DMS79 (cell line): ENCODE measurements at places on chromosomes 3 and 15.

DNA sequence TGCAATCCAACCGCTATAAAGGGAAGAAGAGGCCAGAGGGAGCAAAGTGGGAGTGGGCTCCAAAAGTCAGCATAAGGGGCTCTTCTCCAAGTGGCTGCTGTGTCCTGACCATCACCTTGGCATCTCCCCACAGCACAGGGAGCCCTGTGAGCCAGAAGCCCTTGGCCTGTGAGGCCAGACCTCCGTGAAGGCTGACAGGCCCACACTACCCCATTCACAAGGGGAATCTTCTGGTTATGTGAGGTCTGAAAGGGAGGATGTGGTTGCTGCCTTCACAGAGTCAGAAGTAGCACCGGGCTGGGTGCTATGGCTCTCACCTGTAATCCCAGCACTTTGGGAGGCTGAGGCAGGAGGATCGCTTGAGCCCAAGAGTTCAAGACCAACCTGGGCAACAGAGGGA lies 2.6 kb upstream of the ULK3 start:
- DNase-seq = no peak

- no peak for DNase-seq
Measured at GRCh38 chr15:57158997-57159668, 217.2 kb upstream of the CGNL1 start.

DNA sequence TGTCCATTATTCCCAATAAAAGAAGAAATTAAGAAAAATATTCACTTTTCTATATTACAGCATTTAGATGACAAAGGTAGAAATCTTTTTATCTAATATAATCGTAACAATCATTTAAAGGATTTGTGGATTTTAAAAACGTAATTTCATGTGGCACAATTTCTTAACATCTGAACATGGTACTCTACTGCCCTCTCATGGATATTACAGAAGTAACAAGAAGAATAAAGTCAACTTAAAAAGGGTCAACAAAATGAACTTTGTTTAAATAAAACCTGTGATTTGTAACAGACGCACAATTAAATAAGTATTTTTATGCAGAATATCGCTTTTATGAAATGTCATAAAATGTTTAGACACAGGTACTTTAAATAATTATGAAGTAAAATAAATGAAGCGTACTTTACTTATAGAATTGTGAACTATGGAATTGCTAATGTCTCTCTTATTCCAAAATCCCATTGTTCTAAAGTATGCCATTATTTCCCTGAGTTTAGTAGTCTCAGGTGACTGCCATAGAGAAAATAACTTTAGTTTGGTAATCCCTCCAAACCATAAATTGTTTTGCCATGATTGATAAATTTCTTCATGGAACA lies 366.8 kb upstream of the ZNF385D start:
- DNase-seq = no peak

GRCh38 chr15:39786447-39787056 lies 3.9 kb upstream of the FSIP1 start:
- peak; percentile 34 for DNase-seq

- DNase-seq = peak; percentile 43
Measured at GRCh38 chr3:133535971-133536881, 37.3 kb upstream of the CDV3 start.

DNA sequence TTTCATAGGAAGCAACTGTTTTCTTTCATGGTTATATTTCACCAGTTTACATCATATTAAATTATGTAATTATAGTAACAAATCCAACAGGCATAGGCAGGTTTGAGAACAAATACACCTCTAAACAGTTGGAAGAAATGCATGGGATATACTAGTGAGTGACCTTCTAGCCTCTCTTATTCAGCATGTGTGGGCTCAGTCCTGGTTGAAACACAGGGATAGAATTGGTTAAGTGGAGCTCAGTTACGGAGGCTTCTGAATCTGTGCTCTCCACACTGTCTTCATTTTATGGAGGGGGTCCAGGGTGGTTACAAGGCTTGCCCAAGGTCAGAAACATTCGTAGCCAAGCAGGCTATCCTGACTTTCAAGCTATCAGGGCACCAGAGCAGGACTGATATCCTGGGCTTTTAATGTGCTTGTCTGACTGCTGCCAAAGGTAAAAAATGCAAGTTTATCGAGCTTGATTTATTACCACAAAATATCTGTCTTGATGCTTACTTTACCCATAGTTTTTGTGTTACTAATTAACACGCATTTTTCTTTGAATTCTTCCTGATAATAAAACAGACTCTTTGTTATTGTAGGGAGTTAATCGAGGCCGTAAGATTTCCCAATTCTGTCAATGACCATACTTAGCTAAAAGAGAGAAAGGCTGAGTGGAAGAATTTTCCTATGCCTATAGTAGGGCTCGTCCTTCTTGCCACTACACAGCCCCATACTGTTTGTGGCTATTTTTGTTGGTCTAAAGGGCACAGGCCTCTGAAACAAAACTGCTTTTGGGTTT lies 89.6 kb downstream of the FILIP1L start:
- DNase-seq = no peak

DNA sequence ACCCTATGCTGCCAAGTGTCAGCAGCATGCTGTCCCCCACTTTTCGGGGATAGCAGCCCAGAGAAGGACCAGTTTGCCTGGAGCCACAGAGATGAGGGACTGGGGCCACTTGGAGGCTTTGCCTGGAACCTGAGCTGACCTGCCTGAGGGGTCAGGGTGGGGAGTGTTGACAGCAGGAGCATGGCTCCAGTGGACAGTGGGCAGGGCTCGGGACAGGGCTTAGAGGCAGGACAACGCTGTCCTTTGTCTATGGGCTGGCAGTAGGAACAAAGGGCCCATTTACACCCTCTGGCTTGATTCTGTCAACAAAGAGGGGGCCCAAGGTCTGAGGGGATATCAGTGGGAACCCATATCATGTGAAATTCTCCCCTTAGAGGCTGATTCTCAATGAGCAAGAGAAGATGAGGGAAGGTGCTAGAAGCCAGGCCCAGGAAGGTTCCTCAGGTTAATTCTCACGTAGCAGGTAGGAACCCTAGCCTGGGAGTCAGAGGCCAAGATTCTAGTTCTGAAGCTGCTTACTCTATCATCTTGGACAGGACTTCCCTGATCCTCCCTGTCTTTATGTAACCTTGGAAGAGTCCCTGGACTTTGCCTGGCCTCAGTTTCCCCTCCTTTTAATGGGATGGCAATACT lies 29.7 kb upstream of the HHATL start:
- DNase-seq = no peak

DNA sequence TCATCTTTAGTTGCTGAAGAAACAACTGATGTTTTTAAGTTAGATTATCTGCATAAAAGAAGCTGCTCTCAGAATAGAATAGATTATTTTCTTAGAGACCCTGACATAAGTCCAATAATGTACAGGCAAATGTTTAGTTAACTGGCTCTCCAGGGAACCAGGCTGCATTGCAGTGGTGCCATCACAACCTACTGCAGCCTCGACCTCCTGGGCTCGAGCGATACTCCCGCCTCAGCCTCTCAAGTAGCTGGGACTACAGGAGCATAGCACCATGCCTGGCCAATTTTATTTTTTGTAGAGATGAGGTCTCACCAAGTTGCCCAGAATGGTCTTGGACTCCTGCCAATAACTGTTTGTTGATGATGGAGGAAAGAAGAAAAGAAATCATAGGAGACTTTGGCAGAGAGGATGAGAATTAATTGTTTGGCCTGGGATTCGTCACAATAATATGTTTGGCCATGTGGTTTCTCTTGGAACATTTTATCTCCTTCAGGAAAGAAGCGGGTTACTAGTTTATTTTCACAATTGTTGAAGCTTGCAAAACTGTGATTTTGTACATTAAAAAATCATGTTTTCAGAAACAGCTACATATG lies 429.2 kb downstream of the CADM2 start:
- DNase-seq = no peak

GRCh38 chr15:40981186-40981585 lies 27.9 kb downstream of the CHAC1 start:
- DNase-seq = no peak

GRCh38 chr3:9638155-9638554 lies 11.2 kb upstream of the MTMR14 start:
- DNase-seq = no peak

- no peak for DNase-seq
Measured at GRCh38 chr15:89030311-89030710, 57.9 kb upstream of the ABHD2 start.

GRCh38 chr3:134059035-134059601 lies 29.4 kb upstream of the SLCO2A1 start:
- DNase-seq = peak; percentile 3

DNA sequence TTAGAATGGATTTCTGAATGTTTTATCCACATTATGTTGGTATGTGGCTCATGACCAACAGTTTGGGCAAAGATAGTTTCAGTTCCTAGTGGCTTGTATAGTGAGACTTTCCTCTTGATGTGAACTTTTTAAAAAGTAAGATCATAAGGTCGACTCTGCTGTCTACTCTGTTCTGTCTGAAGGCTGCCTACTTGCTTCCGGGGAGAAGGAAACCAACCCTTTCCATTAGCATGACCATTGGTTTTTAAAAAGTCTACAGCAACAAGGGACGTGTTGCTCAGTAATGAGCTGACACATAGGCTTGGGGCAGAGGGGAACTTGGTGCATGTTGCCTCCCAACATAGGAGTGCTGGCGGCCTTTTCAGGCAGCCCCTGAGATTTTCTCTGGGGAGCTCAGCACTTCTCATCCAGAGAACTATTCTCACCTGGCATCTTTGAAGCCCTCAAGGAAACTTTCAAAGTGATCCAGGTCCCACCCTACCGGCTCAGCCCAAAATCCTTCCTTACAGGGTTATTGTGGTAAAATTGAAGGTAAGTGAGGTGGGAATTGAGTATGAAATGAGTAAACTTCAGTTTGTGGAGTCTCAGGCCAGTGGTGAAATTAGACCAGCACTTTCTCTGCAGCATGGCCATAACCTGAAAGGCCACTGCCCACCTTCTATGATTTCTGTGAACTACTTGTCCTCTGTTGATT lies 30.6 kb downstream of the PSMD6 start:
- DNase-seq = no peak

GRCh38 chr15:66071160-66071920 lies 182.2 kb downstream of the MEGF11 start:
- no peak for DNase-seq

DNA sequence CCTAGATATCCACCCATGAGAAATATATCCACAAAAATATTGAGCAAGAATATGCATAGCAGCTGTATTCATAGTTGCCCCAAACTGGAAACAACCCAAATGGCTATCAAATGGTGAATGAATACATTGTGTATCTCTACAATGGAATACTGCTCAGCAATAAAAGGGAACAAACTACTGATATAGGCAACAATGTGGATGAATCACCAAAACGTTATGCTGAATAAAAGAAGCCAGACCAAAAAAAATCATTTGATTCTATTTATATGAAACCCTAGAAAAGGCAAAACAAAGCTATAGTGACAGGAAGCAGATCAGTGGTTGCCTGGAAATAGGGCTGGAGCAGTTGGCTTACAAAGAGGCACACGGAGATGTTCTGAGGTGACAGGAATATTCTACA lies 15.5 kb upstream of the CMTM7 start:
- DNase-seq = no peak

GRCh38 chr3:78052746-78053145 lies 1012.8 kb downstream of the ROBO2 start:
- DNase-seq = no peak

- no peak for DNase-seq
Measured at GRCh38 chr3:139280027-139280671, 63.7 kb upstream of the MRPS22 start.

GRCh38 chr15:84823282-84823878 lies 6.2 kb downstream of the ALPK3 start:
- no peak for DNase-seq

DNA sequence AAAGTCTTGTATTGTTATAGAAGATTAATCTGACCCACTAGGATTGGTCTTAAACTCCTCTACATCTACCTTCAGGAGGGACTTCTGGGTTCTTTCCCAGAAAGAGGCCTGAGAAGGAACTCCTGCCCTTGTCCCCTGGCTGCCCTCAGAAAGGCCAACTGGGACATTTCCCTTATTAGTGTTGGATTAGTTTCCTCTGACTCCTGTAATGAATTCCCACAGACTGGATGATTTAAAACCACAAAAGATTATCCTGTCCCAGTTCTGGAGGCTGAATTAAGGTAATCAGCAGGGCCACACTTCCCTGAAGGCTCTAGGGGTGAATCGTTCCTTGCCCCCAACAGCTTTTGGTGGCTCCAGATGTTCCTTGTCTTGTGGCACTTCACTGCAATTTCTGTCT lies 102.8 kb upstream of the NMNAT3 start:
- no peak for DNase-seq

- no peak for DNase-seq
Measured at GRCh38 chr3:63069806-63070475, 194.7 kb upstream of the CADPS start.

DNA sequence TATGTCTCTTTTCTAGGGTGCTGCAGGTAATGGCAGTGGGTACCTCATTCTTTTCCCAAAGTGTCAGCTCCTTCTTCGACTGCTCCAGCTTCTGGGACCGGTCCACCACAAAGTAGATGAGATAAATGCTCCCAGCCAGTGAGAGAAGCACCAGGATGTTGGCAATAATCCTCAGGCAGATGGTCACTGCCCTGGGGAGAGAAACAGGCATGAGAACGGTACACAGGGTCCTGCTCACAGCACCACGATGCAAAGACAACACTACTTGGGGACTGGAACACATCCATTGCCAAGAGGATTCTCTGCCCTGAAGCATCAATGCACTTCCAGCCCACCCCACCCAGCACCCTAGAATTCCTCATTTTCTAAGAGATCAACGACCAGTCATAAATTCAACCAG lies 22.4 kb downstream of the TMC3 start:
- no peak for DNase-seq

DNA sequence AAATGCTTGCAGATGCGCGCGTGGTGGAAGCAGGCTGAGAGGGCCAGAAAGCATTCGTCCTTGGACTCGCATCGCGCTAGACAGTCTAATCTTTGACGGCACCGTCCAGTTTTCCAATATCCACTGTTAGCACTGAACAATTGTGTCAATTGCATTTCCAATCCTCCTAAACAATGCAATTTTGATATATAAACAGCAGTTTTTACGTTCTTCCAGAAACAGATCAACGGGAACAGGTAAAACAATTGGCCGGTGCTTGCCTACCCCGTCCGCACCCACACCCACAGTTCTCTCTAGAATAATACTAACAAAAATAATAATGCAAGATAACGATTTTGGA lies 17.2 kb downstream of the CPN2 start:
- no peak for DNase-seq

DNA sequence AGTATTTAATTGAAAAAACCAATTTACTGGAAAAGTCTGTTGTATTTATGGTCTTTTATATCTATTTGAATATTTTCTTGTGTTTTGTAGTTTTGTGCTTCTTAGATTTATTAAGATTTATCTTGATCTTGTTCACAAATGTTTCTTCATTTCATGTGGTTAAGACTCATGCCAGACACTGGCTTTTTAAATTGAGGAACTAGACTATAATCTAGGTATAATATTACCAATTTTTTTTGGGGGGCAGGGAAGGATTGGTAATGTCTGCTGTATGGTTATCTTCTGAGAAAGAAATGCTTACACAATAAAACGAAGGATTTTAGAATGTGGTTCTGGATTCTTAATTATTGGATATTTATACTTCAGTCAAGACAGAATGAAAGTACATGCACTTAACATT lies 24.9 kb downstream of the AP4E1 start:
- DNase-seq = no peak

- no peak for DNase-seq
Measured at GRCh38 chr15:27214032-27214431, 243.1 kb downstream of the GABRG3 start.

- DNase-seq = no peak
Measured at GRCh38 chr3:188343894-188344293, 189.9 kb downstream of the LPP start.

- DNase-seq = no peak
Measured at GRCh38 chr15:62922514-62922913, 120.0 kb upstream of the TPM1 start.

- no peak for DNase-seq
Measured at GRCh38 chr15:92095693-92096092, 242.2 kb downstream of the SLCO3A1 start.

- DNase-seq = no peak
Measured at GRCh38 chr3:115161168-115161834, 14.2 kb upstream of the ZBTB20 start.
